GM23248 (cell line): ENCODE measurements at places on chromosomes 6 and 20. TPM values are rescaled to one million over a fixed set of nuclear protein-coding genes. Genes with fewer than 3 reads are reported as not detected.
A peak's percentile ranks its signal among the peaks of the same experiment; 100 is the strongest.

GRCh38 chr6:110526726-110527125 is 50.3 kb upstream of the SLC22A16 start:
- no peak for DNase-seq

- peak; percentile 79 for DNase-seq
Measured at GRCh38 chr6:138692058-138692977, 81.3 kb upstream of the CCDC28A start.

Gene CALHM6
- not detected in 2 replicates for total RNA-seq

Gene RNF182
- 2.3 and 2.7 TPM in 2 replicates for total RNA-seq

DNA sequence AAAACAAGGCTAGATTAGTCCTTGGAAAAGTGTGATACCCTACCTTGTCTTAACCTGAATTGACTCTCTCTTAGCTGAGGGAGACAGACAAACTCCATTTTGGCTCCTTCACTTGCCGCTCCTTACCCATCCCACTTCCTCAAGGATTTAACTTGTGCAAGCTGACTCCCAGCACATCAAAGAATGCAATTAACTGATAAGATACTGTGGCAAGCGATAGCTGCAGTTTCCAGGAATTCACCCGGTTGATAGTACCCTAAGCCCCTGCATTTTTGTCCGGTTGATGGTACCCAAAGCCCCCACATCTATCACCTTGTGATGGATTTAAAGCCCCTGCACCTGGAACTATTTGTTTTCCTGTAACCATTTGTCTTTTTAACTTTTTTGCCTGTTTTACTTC is 1.9 kb upstream of the SERINC3 start:
- no peak for DNase-seq

DNA sequence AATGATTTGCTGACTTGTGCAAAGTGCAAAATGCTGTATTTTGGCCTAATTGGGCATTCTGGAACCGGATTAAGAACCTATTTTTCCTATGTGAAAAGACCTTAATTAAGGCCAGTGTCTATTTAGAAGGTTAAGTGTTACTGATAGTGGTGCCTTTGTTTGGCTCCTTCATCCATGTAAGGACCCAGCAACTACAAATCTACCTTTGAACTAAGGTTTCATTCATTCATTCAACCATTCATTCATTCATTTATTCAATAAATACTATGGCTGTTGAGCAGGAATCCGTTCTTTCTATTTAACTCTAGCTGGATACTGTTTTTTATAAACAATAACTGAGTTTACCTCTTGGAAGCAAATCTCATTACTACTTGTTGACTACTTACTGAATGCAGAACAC is 33.6 kb downstream of the MAPK14 start:
- DNase-seq = no peak

GRCh38 chr6:22444330-22444729 is 125.0 kb upstream of the HDGFL1 start:
- no peak for DNase-seq

- DNase-seq = no peak
Measured at GRCh38 chr6:116316772-116317467, 37.2 kb upstream of the TSPYL1 start.

DNA sequence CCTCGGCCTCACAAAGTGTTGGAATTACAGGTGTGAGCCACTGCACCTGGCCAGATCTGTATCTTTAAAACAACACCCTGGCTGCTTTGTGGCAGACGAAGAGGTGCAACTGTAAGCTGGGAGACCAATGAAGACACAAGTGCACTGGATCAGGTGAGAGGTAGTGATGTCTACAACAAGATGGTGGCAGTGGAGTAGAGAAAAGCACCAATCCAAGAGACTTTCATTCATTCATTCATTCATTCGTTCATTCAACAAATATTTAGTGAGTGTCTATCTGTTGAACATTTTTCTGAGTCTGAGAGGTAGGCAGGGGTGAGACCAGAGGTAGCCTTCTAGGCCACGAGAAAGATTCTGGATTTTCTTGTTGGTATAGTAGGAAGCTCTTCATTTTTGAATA is 36.9 kb upstream of the TTPAL start:
- DNase-seq = no peak

DNA sequence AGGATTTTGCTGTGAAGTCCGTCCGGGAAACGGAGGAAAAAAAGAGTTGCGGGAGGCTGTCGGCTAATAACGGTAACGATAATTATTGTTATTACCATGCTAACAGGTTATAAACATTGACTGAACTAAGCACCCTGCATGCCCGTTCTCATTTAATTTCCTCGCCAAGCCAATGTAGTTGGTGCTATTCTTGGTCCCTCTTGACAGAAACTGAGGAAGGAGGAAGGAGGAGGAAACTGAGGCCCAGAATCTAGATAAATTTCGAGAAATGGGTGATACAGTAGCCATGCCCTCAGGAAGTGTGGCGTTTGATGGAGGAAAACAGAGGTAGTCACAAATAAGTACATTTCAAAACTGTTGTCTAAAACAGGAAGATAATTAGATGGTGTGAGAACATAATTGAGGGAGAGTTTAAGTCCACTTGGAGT is 474 bp downstream of the TPX2 start:
- peak; percentile 21 for DNase-seq

DNA sequence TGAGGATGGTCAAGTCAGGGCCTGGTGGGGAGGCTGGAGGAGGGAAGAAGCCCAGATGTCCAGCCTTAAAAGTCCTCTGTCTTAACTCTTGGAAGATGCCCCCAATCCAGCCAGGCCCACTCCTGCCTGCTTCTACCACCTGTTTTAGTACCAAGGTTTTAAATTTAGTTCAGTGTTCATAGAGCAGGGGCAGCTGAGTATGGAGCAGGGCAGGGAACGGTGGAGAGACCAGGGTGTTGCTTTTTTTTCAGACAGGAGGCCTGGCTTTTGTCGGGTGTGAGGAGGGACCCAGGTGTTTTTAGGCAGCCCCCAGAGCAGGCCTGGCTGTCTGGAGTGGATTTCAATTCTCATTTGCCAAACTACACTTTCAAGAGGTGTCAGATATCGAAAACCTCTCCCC is 278.8 kb downstream of the CDC5L start:
- DNase-seq = no peak

Gene TRIM38
- total RNA-seq = 5.9 and 7.6 TPM in 2 replicates

GRCh38 chr6:14951704-14952103 is 294.2 kb upstream of the JARID2 start:
- DNase-seq = peak; percentile 14

Gene TRAPPC3L
- 1.4 TPM in 1 of 2 replicates, not detected in the other for total RNA-seq

DNA sequence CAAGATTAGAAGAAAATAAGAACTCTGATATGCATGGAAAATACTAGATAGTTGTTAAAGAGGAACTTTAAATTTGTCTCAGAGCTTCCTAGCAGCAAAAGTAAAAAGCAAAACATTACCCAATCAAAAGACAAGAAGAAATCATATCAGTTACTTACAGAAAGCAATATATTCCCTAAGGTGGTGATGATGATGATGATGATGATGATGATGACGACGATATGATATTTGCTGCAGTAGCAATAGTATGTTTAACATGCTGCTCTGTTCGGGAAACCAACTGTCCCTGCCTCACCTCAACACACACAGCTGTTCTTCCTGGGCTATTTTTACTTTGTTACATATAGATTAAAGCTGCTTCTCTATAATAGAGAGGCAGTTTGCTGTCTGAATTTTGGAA is 12.0 kb upstream of the TBX18 start:
- no peak for DNase-seq

DNA sequence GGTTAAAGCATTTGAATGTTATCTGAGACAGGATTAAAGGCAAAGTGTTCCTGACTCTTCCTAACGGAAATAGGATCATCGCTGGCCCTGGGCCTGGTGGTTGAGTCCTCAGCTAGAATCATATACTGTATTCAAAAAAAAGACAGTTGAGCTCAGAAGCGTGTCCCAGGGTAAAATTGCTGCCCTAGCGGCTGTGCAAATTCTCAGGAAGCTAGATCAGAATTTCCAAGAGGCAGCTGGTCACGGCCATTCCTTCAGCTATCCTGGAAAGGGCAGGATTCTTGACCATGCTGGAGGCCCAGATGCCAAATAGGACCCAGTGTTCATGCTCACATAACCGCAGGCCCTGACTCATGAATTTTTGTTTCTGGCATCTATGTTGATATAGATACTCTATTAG is 67.4 kb downstream of the STMND1 start:
- DNase-seq = peak; percentile 3

Gene NR2E1
- total RNA-seq = not detected in 2 replicates

DNA sequence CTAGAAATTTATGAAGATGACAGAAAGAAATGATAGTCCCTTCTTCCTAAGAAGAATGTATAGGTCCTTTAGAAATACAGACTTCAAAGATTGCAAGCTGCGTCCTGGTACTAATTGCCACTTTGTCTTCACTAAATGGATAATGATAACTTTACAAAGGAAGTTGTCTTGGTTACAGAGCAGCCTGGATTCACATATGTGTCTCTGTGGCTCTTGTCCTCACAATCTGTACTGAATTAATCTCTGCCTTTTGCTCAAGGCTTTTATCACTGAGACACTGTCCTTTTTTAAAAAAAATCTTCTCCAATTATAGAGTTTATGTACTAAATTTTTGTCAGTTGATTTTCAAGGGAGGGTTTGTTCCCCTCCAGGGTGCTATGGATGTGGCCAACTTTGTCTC is 17.5 kb upstream of the MRAP2 start:
- no peak for DNase-seq

DNA sequence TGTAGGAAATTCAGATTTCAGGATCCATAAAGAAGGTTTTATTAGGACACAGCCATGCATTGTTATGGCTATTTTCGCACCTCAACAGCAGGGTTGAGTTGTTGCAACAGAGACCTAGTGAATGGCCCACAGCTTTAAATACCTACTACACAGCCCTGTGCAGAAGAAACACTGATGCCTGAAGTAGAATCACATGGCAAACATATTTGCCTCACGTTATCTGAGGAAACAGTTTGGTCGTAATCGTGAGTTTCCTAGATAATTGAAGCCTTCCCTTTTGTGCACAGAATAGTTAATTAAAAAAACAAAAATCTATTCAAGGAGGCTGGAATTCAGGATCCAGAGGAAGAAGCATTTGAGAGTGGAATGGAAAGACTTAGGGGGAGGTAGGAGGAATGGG is 55.1 kb downstream of the GCNT2 start:
- DNase-seq = no peak
